Islet precursor cell (in vitro differentiated cells): ENCODE measurements at places on chromosomes 7 and 10.

- DNase-seq = no peak
Measured at GRCh38 chr10:62018131-62018911, 116.8 kb downstream of the ARID5B start.

GRCh38 chr7:134645935-134646334 is 718 bp upstream of the BPGM start:
- DNase-seq = no peak

- DNase-seq = no peak
Measured at GRCh38 chr10:4770801-4771553, 55.0 kb upstream of the AKR1E2 start.

- DNase-seq = no peak
Measured at GRCh38 chr10:24341371-24341770, 132.4 kb downstream of the KIAA1217 start.

- no peak for DNase-seq
Measured at GRCh38 chr10:11225935-11226334, 208.3 kb downstream of the CELF2 start.

DNA sequence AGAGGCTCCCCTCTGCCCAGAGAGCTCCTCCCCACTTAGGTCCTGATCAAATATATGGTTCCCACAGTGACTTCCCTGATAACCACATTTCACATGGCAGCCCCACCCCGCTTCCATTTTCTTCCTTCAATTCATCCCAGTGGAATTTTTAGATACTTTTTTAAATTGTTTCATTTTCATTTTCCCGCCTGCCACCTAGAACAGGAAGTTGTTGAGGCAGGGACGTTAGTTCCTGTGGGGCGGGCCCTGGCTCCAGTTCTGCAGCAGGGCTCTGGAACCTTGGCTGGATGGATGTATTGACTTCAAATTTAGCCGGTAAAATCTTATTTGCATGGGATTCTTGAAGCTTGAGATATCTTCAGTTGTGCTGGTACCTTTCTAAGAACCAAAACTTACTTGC is 226.6 kb downstream of the PAXIP1 start:
- no peak for DNase-seq

GRCh38 chr7:80826520-80827238 is 92.2 kb downstream of the SEMA3C start:
- no peak for DNase-seq

DNA sequence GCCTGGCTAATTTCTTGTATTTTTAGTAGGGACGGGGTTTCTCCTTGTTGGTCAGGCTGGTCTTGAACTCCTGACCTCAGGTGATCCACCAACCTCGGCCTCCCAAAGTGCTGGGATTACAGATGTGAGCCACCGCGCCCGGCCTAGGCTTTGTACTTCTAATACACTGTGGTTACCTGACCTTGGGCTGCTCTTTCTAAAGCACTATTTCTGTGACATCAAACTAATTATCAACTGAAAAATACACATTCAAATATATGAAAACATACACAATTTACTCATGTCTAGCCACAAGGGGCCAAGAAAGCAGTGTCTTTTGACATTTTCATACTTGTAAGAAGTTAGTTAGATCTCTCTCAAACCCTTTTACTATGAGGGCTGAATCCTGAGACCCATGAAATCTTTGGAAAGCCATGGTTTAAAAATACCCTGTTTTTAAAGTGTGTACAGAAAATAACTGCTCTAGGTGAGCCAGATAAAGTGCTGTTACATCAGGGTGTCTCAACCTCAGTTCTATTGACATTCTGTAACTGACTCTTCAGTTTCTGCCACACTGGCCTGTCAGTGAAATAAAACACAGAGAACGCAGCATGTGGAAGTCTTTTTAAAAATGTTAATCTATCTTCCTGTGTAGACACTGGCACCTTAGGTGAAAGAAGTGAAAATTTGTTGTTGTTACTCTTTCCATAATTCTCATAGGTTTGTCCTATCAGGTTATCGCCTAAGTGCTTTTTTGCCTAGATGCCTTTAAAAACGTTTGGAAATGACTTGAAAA is 58.8 kb downstream of the CREM start:
- DNase-seq = no peak

- DNase-seq = no peak
Measured at GRCh38 chr10:45368181-45368580, 5.8 kb upstream of the ALOX5 start.

- DNase-seq = no peak
Measured at GRCh38 chr7:135512135-135512887, 2.4 kb upstream of the CNOT4 start.

DNA sequence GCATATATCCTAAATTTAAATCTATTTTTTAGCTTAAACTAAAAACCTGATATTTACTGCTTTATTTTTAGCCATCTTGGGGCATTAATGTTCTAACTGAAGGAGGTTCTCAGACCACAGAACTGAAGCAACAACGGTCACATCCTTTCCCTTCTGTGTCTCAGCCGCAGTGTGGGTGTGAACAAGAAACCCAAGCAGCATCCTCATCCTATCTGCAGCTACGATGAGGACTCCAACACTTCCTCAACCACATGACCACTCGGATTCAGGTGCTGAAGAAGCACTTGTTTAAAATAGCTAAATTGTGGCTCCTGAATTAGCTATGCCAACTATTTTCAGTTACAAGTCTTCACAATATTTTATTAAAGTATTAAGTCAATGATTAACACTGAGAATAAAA is 5.3 kb downstream of the ESYT2 start:
- DNase-seq = no peak

GRCh38 chr10:13831711-13832141 is 245.0 kb downstream of the PRPF18 start:
- no peak for DNase-seq

DNA sequence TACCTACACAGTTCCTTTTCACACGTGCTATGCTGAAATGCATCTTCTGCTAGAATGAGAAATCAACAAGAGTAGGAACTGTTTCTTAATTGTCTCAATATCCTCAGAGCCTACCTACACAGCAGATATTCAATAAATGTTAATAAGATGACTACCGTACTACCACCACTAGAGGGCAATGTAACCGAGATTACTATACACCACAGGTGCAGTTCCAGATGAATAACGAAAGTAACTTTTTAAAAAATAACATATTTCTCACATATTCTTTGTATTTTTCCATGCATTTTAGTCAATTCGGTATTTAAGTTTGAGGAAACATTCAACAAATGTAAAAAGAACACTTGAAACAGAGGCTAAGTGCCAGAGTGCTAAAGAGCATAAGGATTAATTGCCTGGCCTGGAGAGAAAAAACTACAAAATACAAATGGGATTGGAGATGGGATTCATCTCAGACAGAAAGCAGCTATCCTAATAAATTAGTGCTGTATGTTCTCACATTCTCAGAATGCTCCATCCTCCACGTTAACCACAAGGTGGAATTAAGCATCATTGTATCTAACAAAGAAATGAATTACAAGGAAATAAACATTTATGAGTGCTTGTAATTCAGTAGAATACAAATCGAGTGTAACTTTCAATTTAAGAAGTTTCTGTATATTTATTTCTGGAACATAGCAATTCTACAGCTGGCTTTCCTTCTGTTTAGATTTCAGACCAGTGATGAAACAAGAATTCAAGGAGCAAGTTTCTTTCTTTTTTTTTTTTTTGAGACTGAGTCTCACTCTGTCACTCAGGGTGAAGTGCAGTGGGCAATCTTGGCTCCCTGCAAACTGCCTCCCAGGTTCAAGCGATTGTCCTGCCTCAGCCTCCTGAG is 20.3 kb upstream of the HECTD2 start:
- DNase-seq = no peak

- DNase-seq = no peak
Measured at GRCh38 chr10:64731016-64731415, 1209.8 kb downstream of the REEP3 start.

DNA sequence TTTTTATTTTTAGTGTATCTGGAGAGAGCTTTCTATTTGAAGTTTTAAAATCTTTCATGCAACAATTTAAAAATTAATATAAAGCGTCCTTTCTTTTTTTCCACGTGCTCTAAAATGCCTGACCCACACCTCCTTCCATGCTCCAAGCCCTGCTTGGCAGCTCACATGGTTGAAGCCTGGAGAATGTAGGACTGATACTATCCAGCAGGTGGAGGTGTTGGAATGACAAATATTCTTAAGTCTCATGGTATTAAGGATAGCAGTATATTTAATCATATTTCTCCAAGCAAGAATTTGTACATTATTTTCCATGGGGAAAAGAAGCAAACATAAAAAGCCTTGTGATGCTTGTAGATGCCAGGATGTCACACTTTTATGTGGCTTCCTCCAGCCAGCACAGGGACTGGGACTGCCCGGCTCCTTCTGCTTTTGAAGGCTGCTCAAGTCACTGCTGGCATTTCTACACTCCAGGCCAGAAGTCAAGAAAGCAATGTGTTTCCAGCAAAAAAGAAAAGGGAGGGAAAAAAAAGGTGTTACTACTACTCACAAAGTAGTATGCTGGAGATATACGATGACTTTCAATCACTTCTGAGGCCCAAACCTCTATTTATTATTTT is 49.7 kb downstream of the BZW2 start:
- peak; percentile 60 for DNase-seq

DNA sequence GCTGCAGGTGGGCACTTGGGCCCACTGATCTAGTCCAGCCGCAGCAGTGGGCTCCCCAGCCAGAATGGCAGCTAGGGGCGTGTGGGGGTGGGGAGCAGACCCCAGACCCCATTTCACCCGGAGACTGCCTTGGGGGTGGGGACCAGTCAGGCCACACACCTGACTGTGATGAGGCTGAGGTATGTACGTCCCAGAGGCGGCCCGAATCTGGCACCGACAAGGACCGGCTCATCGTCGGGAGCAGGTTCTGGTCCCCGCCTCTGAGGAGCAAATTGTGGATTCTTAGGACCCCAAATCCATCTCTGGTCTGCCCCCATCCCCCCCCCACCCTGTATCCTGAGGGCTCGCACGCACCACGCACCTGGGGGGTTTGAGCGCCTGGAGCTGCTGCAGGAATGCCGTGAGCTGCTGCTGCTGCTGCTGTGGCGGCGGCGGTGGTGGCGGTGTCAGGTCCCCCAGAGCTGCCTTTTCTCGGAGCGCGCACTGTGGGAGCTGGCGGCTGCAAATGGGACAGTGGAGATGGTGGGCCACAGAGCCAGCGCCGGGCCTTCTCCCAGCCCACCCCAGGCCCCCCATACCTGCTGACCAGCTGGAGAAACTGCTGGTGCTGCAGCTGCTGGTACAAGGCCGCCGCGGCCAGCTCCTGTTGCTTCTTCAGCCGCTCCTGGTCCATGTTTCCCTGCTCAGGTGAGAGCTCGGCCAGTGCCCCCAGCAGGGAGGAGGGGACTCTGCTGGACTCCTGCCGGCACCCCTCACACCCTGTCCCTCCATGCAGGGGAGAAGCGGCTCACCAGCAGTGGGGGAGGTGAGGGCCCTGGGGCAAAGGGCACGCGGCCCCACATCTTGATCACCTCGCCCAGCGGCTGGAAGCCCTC is 10.2 kb downstream of the GIGYF1 start:
- DNase-seq = no peak

DNA sequence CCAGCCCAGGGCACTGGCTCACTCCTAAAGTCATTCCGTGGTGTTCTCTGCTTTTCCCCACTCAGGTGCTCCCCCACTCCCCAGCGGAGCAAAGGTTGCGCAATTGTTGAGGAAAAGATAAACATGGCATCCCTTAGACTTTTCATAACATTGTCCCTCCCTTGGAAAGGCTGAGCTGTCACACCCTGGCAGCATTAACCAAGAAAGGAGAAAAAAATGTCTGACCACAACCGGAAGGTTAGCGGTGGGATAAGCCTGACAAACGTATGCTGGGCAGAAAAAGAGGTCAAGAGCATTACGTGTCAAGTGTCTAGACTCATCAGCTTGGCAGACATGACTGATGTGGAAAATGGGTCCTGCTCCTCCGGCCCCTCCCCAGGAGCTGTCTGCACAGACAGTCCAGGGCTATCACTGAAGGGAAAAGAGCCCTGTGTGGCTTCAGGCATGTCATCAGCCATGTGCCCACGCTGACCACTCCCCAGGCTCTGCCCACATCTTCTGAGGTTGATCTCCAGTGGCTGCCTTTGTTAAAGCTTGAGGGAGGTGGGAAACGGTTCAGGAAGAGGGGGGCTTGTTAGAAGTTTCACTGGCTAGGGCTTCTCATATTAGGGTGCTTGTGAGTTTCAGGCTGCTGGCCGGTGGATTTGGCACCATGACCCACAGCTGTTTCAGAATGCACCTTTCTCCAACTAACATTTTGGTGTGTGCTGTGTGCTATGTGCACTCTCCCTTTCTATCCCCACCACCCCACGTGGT is 30.1 kb downstream of the BTBD16 start:
- DNase-seq = peak; percentile 49

DNA sequence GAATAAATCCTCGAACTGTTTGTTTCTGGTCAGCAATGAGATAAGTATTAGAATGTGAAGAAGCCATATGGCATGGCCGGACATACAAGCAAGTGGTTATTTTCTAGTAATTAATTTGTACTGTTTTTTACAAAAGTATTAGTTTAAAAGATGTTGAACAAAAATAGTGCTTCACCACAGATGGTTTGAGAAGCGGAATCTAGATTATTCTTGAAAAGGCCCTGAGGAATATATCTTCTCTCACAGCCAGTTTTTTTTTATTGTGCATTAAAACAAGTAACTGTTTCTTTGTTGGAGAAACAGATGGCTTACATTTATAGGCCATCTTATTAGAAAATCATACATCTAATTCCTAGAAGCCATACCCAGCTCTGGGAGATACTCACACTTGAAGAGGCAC is 153.3 kb downstream of the TMEM26 start:
- DNase-seq = no peak

DNA sequence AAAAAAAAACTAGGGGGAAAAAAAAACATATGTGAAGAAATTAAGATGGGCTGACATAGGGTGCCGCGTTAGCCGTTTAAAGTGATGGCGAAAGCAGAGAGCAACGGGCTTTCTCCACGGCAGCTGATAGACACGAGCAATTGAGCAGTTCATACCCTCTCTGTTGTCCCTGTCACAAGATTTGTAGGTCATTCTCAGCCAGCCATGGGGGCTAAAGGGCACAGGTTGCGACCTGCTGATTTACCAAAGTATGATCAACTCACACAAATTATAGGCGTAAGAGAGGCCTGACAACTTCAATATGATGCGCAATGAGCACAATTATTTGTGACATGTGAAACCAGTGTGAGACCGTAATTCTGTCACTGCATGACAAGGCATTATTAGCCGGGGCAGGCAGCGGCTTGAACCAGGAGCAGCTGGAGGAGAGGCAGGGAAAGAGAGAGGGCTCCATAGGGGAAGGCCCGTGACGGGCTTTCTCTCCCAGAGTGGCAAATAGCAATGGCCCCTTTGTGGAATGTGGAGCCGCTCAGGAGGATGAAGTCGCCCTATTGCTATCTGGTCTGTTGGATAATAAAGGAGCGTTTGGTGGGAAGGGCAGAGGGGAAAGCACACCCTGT is 195.1 kb upstream of the HABP2 start:
- DNase-seq = peak; percentile 84

DNA sequence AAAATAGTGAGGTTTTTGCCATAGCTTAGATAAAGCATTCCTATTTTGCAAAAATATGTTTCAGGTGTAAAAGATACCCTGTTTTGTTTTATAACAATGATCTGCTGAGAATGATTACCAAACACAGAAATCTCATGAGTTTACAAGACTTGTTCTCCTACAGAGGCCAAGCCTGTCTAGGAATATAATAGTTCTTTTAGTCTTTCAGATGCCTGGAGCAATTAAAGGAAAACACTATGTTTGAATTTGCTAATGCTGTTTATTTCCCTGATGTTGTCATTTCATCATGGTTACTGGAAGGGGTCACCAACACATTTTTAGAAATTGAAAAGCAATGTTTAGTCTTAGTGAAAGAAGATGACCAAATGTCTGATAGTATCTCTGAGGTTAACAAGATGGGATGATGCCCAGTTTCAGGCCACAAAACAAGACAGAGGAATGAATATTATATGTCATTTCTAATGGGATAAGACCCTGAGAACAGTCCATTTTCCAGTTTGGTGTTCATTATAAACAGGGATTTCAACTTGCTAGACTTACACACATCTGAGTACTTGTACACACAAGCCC is 559.9 kb downstream of the INHBA start:
- no peak for DNase-seq
